ENCODE measurements at places on chromosomes 1 and 21. TPM values are rescaled to one million over a fixed set of nuclear protein-coding genes. Genes with fewer than 3 reads are reported as not detected.

DNA sequence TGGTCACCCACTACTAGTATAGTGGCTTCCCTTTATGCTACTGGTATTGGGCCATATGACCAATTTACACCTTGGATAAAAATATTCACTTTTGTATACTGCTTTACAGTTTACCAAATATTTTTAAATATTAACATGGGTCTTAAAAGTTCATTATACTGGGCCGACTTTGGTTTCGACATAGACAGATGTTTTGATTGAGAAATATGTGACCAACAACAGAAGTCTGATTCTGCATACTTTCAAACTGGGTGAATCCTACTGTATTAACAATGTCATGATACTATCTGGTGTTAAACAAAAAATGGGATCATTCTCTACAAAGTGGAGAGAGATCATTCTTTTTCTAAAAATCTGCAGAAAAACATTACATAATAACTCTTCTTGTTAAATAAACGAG lies 134.8 kb downstream of the AKT3 start:
- H3K4me3 ChIP-seq = no peak overlapping the region
- DNase-seq = no peak
- peaks cover 16% of the 10 kb centered on the region for H3K4me1 ChIP-seq
- H3K27me3 ChIP-seq = no peaks in the 10 kb centered on the region
- no peaks in the 10 kb centered on the region for H3K36me3 ChIP-seq

- H3K27ac ChIP-seq = no peak overlapping the region
- no peak overlapping the region for H3K4me3 ChIP-seq
- no peaks in the 10 kb centered on the region for H3K36me3 ChIP-seq
- H3K27me3 ChIP-seq = peaks cover 2% of the 10 kb centered on the region
- H3K4me1 ChIP-seq = peaks cover 2% of the 10 kb centered on the region
Observed at GRCh38 chr21:31366825-31367224, 22.8 kb upstream of the TIAM1 start.

GRCh38 chr1:177048314-177049069 lies 116.0 kb downstream of the ASTN1 start:
- no peaks in the 10 kb centered on the region for H3K4me1 ChIP-seq
- H3K36me3 ChIP-seq = no peaks in the 10 kb centered on the region

- no peak overlapping the region for H3K4me3 ChIP-seq
- peaks cover 39% of the 10 kb centered on the region for H3K27me3 ChIP-seq
- H3K4me1 ChIP-seq = no peaks in the 10 kb centered on the region
- H3K36me3 ChIP-seq = no peaks in the 10 kb centered on the region
Observed at GRCh38 chr1:42152119-42152518, 1.1 kb upstream of the GUCA2B start.

Gene MAP3K21
- 0.15 TPM for polyA plus RNA-seq

DNA sequence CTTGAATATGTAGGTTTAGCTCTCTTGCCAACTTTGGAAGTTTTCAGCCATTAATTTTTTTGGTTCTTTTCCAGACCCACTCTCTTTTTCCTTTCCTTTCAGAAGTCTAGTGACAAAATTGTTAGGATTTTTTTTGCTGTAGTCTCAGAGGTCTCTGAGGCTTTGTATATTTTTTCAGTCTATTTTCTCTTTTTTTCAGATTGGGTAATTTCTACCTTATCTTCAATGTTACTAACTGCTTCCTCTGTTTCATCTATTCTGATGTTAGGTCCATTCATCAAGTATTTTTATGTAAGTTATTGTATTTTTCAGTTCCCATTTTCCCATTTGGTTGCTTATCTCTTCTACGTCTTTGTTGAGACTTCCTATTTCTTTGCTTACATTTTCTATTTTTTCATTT lies 15.7 kb downstream of the RGS2 start:
- no peak overlapping the region for H3K27ac ChIP-seq
- no peaks in the 10 kb centered on the region for H3K36me3 ChIP-seq
- peaks cover 3% of the 10 kb centered on the region for H3K4me1 ChIP-seq
- no peak overlapping the region for H3K4me3 ChIP-seq
- no peaks in the 10 kb centered on the region for H3K27me3 ChIP-seq

DNA sequence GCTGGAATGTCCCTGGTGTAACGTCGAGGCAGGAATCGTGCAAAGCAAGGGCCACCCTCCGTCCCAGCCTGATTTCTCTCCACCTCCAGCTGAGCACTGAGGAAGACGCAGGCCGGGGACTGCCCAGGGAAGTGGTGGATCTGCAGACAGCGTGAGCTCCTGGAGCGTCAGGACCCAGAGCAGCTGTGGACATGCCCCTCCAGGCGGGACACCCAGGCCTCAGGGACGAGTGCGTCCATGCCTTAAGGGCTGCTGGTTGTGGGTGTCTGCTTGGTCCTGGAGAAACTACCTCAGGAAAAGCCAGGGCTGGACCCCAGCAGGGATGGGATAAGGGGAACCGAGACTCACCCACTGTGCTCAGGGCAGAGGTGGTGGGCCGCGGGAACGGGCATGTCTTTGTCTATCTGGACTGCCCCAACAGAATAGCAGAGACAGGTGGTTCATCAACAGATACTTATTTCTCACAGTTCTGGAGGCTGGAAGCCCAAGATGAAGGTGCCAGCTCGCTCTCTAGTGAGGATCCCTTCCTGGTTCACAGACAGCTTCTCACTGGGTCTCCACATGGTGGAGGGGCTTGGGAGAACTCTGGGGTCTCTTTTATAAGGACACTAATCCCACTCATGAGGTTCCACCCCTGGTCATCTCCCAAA lies 5.8 kb upstream of the MMEL1 start:
- H3K27ac ChIP-seq = no peak overlapping the region
- DNase-seq = no peak
- H3K27me3 ChIP-seq = no peaks in the 10 kb centered on the region
- no peaks in the 10 kb centered on the region for H3K4me1 ChIP-seq
- no peak overlapping the region for H3K4me3 ChIP-seq

GRCh38 chr1:230230948-230231773 lies 164.1 kb downstream of the GALNT2 start:
- H3K4me3 ChIP-seq = no peak overlapping the region
- DNase-seq = no peak
- no peak overlapping the region for H3K27ac ChIP-seq

DNA sequence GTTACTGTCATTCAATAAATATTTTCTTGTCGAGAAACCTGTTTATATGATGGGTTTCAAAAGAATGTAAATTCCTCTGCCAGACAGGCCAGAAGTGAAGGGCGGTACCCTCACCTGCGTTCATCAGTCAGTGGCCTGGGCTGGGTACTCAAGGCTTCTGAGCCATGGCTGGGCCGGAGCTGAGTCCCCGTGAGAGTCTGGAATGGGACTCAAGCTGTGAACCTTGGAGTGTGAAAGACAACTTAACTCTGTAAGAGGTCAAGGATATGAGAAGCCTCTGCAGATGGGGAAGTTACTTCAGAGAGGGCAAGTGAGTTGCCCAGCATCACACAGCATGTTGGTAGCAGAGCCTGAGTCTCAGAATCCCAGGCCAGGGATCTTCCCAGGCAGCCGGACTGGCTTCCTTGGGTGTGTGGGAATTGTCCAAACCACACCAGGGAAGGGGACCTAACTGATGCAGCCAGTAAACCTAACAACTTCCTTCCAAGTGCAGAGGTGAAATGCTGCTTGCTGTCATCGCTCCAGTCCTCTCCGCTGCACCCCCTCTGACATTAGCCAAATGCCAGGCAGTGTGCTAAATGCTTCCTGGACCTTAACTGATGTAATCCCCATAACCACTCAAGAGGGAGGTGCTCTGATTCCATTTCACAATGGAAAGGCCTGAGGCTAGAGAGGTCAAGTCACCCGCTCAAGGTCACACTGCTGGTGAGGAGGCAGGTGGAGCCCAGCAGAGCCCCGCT lies 4.8 kb downstream of the DISP3 start:
- no peak overlapping the region for H3K27ac ChIP-seq
- H3K27me3 ChIP-seq = peaks cover 16% of the 10 kb centered on the region
- no peaks in the 10 kb centered on the region for H3K36me3 ChIP-seq
- H3K4me1 ChIP-seq = no peaks in the 10 kb centered on the region

- H3K36me3 ChIP-seq = no peaks in the 10 kb centered on the region
- no peaks in the 10 kb centered on the region for H3K27me3 ChIP-seq
- H3K4me1 ChIP-seq = no peaks in the 10 kb centered on the region
- no peak for DNase-seq
- H3K27ac ChIP-seq = no peak overlapping the region
- H3K4me3 ChIP-seq = no peak overlapping the region
Observed at GRCh38 chr1:208681878-208682663, 437.9 kb upstream of the PLXNA2 start.

Gene CALML6
- polyA plus RNA-seq = 0.52 TPM

Gene FOXO6
- polyA plus RNA-seq = not detected

- H3K36me3 ChIP-seq = peaks cover 37% of the 10 kb centered on the region
- H3K4me3 ChIP-seq = no peak overlapping the region
- no peak overlapping the region for H3K27ac ChIP-seq
- no peak for DNase-seq
- no peaks in the 10 kb centered on the region for H3K4me1 ChIP-seq
Observed at GRCh38 chr1:10299151-10299550, 88.8 kb downstream of the KIF1B start.

DNA sequence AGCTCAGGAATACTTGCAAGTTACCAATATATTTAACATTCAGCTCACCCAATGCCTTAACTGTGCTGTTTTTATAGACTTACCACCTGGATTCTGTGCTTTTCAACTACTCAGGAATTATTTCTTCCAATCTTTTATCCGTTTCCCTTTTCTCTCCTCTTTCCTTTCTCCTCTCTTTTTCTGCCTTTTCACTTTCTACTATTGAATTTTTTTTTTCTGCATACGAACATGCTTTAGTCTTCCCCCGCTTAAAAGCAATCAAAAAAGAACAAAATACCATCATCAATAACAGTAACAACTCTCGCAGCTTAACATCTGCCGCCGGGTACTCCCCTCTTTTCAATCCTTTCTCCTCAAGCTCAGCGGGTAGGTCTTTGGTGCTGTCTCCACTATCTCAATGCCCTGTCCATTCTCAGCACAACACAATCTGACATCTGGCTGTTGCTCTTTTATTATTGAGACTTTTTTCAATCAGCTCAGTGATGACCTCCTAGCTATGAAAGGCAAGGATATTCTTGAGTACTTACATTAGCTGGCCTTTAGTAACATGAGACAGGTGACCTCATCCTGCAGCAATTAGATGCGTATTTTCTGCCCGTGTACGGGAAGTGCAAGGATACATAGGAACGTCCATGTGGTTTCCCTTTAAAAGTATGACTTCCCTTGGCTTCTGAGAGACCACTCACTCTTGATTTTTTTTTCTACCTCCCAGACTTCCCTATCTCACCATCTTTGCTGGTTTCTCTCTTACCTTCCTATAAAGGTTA lies 40.2 kb upstream of the SIPA1L2 start:
- peak; percentile 61 for DNase-seq
- H3K27ac ChIP-seq = no peak overlapping the region
- no peak overlapping the region for H3K4me3 ChIP-seq
- no peaks in the 10 kb centered on the region for H3K27me3 ChIP-seq
- H3K4me1 ChIP-seq = peaks cover 2% of the 10 kb centered on the region

GRCh38 chr1:190904091-190904695 lies 426.5 kb upstream of the BRINP3 start:
- no peaks in the 10 kb centered on the region for H3K27me3 ChIP-seq
- peak; percentile 85 for DNase-seq
- H3K27ac ChIP-seq = no peak overlapping the region
- H3K4me3 ChIP-seq = no peak overlapping the region

Gene CNIH3
- 3.1 TPM for polyA plus RNA-seq

GRCh38 chr1:7333620-7334019 lies 437.5 kb upstream of the VAMP3 start:
- peak; percentile 47 for DNase-seq
- peak overlapping the region; percentile 13 for H3K27ac ChIP-seq
- peaks cover 15% of the 10 kb centered on the region for H3K4me1 ChIP-seq
- no peaks in the 10 kb centered on the region for H3K36me3 ChIP-seq
- no peaks in the 10 kb centered on the region for H3K27me3 ChIP-seq
- H3K4me3 ChIP-seq = no peak overlapping the region

- H3K4me3 ChIP-seq = no peak overlapping the region
- H3K36me3 ChIP-seq = no peaks in the 10 kb centered on the region
- peaks cover 3% of the 10 kb centered on the region for H3K4me1 ChIP-seq
- no peaks in the 10 kb centered on the region for H3K27me3 ChIP-seq
- no peak overlapping the region for H3K27ac ChIP-seq
Observed at GRCh38 chr1:99634971-99635624, 10.8 kb upstream of the PALMD start.

Gene TCHHL1
- polyA plus RNA-seq = not detected

Gene HES5
- polyA plus RNA-seq = not detected

Gene ZMYM4
- 14.7 TPM for polyA plus RNA-seq

GRCh38 chr1:4734791-4735190 lies 80.4 kb downstream of the AJAP1 start:
- no peaks in the 10 kb centered on the region for H3K36me3 ChIP-seq
- no peak for DNase-seq
- H3K4me3 ChIP-seq = no peak overlapping the region
- no peaks in the 10 kb centered on the region for H3K27me3 ChIP-seq

Gene IL19
- not detected for polyA plus RNA-seq

DNA sequence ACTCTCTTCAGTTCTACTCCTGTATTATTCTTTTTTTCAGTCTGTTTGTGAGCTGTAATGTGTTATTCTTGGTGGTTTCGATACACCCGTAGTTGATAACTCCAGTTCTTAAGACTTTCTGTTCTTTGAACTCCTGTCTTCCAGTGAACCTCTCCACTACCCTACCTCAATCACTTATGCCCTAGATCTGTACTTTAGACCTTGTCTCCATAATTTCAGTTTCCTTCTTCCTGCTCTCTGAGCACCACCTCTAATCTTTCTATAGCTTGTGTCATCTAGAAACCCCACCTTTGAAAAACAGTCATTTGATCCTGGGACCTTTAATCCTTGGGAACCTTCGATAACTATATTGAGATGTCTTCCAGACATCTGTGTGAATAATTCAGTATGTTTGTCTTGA lies 159.3 kb downstream of the PIK3R3 start:
- no peak overlapping the region for H3K27ac ChIP-seq
- H3K4me3 ChIP-seq = no peak overlapping the region
- no peaks in the 10 kb centered on the region for H3K27me3 ChIP-seq
- H3K4me1 ChIP-seq = peaks cover 2% of the 10 kb centered on the region

- H3K4me3 ChIP-seq = no peak overlapping the region
- no peaks in the 10 kb centered on the region for H3K27me3 ChIP-seq
- no peaks in the 10 kb centered on the region for H3K36me3 ChIP-seq
- H3K27ac ChIP-seq = no peak overlapping the region
- no peak for DNase-seq
Observed at GRCh38 chr1:244159646-244160045, 108.6 kb downstream of the ZBTB18 start.

DNA sequence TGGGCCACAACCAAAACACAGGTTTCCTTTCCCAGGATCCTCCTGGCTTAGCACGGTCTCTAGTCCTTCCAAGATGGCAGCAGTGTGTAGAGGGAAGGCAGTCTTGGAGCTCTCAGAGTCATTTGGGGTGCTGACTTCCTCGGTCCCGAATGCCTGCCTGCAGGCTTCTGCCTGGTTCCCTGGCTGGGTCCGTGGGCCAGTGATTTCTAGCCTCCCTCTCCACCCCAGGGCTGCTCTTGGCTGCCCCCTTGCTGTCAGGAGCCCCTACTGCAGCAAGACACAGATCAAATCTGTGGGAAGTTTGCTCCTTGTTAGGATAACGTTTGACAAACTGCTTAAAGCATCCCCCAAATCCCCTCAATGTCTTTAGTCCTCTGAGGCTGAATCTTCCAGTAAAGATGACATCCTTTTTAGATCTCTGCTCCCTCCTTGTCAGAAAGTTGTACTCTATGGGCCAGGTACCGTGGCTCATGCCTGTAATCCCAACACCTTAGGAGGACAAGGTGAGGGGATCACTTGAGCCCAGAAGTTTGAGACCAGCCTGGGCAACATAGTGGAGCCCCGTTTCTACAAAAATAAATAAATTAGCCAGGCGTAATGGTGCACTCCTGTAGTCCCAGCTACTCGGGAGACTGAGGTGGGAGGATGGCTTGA lies 272.5 kb downstream of the RRAGC start:
- no peak overlapping the region for H3K4me3 ChIP-seq
- DNase-seq = no peak
- no peak overlapping the region for H3K27ac ChIP-seq
- H3K27me3 ChIP-seq = no peaks in the 10 kb centered on the region
- no peaks in the 10 kb centered on the region for H3K4me1 ChIP-seq

Data from IMR-90 (cell line).